Stimulated activated naive CD4-positive, alpha-beta T cell (primary cell): ENCODE measurements at places on chromosomes 7 and 10.

DNA sequence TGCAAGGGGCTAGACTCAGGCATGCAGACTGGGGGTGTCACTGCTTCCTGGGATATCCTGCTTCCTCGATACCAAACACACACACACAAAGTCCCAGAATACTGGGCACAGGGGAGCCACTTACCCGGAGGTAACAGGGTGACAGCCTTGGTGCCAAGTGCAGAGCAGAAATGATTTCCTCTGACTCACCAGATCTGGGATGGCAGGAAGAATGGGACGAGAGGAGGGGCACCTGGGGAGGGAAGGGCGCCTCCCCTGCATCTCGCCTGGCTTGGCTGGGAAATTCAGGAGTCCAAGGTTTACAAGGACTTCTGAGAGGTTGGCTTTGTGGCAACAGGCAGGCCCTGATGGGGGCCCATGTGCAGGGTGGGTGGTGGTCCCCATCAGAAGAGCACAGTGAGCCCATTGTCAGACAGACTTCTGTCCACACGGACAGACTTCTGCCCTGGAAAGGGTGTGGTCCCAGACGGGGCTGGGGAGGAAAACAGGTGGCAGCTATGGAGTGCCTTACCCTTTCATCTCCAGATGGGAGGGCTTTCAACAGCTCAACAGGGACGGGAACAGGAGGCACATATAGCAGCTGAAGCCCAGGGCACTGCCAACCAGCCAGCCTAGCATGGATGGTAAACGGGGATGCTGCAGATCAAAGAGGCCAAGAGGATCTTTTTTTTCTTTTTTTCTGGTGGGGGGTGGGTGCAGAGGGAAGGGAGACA lies 9.7 kb upstream of the CCL24 start:
- no peak for DNase-seq

DNA sequence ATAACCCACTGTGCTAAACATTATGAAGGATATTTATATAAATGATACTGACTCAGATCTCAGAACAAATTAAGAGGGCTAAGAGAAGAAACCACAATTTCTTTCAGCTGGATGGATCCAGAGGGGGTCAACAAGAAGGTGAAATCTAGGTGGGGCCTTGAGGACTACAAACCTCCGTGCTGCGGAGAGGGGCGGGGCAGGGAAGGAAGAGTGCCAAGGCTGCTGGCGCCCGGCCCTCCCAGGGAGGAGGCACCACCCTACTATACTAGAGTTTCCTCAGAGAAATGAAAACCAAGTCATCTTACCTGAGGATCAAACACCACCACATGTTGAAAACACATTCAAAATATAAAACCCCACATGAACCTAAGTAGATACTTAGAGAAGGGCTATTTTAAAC lies 29.3 kb upstream of the CRYGN start:
- DNase-seq = no peak

DNA sequence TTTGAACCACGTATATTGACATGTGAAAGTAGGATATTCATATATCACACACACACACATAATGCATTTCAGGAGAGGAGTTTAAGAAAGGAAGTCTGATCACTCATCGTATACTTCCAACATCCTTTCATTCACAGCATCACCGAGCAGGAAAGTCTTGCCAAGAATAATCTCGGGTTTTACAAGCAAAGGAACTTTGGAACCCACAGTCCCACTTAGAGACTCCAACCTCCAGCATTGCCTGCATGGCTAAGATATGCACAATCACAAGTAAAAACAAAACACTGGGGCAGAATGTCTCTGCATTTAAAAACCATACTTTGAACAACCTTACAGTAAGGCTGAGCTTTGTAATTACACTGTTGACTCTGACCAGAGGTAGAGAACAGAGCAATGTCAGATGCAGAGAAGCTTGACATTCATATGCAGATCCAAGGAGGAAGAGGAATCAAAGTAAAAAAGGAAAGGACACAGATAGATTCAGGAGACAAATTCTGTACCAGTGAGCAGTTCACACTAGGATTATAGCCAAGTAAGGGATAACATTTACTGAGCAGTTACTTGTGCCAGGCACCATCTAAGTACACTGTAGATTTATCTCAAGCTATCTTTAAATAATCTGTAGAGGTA lies 14.8 kb downstream of the THSD7A start:
- DNase-seq = no peak

- no peak for DNase-seq
These were observed 19.8 kb downstream of the CDK1 start for GRCh38 chr10:60798031-60798430.

DNA sequence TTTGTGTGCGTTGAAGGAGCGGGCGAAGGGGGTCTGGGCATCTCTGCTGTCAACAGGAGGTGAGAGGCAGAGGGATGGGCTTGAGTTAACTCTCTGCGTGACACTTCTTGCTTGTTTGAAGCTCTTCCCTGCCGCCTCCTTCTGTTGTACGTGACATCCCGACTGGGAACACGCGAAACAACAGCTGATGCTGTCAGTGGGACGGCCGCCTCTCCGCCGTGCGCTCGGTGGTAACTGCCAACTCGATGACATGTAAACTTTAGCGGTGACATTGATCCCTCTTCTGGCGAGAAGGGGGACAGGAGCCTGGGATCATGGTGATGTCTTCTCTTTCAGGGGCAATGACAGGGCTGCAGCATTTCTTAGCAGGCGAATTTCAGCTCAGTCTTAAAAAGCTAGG lies 394.5 kb downstream of the TYW1 start:
- DNase-seq = no peak

- DNase-seq = no peak
These were observed 6.0 kb upstream of the CFAP46 start for GRCh38 chr10:132948351-132948750.

- DNase-seq = no peak
These were observed 23.6 kb upstream of the ADCYAP1R1 start for GRCh38 chr7:31028417-31028992.

- peak; percentile 32 for DNase-seq
These were observed 1.9 kb downstream of the HIPK2 start for GRCh38 chr7:139775829-139776266.

- no peak for DNase-seq
These were observed 6.6 kb upstream of the STX1A start for GRCh38 chr7:73726083-73726466.

- no peak for DNase-seq
These were observed 1.7 kb upstream of the IGFBP3 start for GRCh38 chr7:45922810-45923209.

GRCh38 chr7:138195151-138195571 lies 118.9 kb downstream of the AKR1D1 start:
- DNase-seq = no peak

GRCh38 chr10:28355376-28355775 lies 52.5 kb upstream of the MPP7 start:
- DNase-seq = no peak

DNA sequence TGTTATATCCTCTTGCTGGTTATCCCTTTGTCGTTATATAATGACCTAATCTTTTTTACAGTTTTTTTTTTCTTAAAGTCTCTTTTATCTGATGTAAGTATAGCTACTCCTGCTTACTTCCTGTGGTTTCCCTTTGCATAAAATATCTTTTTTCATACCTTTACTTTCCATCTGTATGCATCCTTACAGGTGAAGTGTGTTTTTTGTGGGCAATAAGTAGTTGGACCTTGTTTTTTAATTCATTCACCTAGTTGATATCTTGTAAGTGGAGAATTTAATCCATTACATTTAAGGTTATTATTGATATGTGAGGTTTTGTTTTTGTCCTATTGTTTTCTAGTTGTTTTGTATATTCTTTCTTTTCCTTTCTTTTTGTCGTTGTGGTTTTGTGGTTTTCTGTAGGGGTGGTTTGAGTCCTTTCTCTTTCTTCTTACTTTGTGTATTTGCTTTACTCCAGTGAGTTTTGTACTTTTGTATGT lies 168.6 kb downstream of the MLLT10 start:
- DNase-seq = peak; percentile 82

GRCh38 chr10:84895541-84895940 lies 567.2 kb downstream of the CCSER2 start:
- no peak for DNase-seq

DNA sequence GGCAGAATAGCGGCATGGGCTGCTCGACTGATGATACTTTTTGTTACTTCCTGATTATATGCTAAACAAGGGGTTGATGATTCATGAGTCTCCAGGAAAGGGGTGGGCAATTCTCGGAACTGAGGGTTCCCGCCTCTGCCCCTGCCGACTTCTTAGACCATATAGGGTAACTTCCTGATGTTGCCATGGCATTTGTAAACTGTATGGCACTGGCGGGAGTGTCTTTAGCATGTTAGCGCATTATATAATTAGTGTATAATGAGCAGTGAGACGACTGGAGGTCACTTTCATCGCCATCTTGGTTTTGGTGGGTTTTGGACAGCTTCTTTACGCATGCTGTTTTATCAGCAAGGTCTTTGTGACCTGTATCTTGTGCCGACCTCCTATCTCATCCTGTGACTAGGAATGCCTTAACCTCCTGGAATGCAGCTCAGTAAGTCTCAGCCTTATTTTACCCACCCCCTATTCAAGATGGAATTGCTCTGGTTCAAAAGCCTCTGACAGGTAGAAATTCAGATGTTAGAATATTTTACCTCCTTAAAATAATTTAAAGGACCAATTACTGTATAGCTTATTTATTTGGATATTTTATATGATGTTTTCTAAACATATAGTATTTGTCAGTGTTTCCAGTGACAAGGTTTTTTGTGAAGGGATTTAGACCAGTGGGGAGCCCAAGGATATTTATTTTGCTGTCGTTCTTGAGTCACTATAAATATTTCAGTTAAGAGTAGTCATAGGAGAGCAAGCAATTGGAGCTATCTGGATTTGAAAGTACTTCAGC lies 90.1 kb upstream of the PIK3CG start:
- no peak for DNase-seq

DNA sequence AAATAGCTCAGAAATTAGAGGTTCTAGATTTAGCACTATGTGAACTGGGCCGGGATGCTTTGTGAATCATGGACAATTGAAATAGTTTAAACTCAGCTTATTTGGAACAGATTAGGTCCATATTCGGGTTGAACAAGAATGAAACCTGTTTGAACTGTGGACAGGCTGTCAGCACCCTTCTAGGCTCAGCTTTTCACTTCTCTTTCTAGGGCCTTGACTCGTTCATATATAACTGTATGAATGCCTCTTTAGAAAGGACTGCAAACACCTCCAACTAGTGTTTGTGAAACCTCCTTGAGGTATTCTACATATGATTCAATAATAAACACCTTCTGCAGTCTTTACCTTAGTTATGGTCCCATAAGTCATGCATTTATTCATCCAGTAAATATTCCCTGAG lies 115.6 kb downstream of the REEP3 start:
- no peak for DNase-seq

- DNase-seq = no peak
These were observed 169.9 kb upstream of the RNF32 start for GRCh38 chr7:156470399-156471320.

DNA sequence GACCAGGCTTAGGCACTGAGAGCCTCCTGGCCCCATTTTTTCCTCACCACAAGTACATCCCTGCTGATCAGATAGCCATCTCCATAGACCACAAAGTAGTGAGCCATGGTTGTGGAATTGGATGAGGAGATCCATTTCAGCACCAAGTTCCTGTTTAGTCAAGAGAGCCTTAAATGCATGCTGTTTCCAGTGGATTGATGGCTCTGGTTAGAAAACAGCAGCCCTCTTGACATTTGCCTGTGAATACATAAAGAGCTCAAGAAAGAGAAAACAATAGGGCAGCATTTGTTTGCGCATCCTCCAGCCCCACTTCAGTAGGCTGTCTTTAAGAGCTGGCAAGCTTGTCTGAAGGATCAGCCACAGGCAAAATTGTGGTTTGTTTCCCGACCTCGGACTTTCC lies 251.2 kb downstream of the POU6F2 start:
- DNase-seq = no peak
